Fibroblast of skin of abdomen (primary cell): ENCODE measurements at places on chromosomes 2 and 18.

- peak; percentile 27 for DNase-seq
Observed at GRCh38 chr18:9348079-9348671, 13.6 kb downstream of the TWSG1 start.

DNA sequence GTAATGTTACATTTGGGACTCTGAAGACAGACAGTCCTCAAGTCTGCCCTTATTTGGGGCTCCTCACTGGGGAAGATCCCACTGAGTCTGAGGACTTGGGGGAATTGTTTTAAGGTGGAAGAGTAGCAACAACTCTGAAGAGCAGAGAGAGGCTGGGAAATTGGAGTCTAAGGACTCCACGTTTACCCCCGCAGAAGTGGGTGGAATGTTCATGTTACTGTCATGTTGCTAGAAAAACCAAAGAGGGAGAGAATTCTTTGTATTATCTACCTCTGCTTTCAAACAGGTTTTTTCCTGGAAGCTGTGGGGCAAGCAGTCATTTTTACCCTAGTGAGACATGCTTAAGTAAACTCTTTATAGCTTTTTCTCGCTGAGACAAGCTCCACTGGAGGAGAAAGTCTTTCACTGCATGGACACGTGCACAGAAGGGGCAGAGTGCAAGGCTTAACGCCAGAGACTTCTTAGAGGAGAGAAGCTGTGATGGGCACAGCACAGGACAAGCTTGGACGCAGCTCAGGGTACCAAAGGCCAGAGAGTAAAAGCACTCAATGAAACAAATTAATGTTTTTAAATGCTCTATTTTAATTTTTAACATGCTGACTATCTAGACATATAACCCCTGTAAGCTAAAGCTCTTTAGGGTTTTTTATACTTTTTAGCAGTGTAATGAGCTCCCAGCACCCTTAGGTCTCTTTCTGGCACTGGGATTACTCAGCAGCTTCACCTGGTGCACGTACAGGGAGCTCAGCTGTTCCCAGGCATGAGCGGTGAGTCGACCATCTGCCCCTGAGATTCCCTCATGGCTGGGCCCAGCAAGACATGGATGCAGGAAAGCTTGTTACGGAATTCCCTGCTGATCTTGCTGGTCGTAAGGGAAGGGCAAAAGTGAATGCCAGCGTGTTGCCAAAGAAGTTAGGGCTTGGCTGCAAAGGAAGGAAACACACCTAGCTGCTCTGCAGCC is 54.5 kb upstream of the BIN1 start:
- DNase-seq, result no peak

DNA sequence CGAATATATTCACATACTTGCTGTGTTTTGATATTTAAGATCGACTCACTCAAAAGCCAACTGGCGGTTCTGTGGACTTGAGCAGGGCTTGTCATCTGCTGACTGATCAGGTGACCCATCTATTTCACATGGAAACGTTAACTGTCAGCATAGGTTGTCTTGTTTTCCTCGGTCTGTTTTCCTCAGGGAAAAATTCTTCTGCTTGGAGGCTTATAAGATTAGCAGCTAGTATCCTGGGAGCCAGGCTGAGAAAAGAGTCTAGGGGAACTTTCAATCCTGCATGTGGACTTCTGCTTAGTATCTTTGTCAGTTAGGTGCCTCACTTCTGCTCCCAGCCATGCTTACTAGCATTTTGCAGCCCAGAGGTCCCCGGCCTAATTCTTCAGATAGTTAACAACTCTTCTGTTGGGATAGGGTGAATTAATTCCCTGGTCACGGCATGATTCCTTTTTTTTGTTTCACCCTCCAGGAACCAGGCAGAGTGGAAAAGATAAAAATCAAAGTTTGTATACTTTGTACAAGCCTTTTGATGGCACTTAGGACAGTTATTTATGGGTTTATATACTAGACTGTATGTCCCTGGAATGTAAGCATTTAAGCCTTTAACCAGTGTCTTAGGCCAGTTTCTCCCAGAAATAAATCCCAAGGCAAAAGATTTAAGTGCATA is 226.0 kb downstream of the GULP1 start:
- peak; percentile 16 for DNase-seq

DNA sequence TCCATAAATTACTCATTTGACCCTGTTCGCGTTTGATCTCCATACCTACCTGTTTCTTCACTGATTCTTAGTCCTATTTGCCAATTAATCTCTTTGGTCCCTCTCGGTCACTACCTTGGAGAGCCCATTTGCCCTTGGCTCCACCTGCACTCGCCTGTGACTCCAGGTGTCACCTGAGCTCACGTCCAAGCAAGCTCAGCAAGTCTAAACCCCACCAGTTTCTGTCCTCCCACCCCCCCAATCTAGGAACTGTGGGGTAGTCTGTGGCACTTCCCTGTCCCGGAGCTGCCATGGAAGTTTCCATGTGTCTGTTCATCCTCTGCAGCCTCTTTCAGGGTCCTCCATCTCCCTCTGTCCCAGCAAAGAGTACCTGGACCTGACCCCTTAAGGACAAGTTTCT is 68.1 kb upstream of the BCL2L11 start:
- no peak for DNase-seq

GRCh38 chr2:85718885-85719492 is 24.8 kb downstream of the GNLY start:
- DNase-seq, result no peak

DNA sequence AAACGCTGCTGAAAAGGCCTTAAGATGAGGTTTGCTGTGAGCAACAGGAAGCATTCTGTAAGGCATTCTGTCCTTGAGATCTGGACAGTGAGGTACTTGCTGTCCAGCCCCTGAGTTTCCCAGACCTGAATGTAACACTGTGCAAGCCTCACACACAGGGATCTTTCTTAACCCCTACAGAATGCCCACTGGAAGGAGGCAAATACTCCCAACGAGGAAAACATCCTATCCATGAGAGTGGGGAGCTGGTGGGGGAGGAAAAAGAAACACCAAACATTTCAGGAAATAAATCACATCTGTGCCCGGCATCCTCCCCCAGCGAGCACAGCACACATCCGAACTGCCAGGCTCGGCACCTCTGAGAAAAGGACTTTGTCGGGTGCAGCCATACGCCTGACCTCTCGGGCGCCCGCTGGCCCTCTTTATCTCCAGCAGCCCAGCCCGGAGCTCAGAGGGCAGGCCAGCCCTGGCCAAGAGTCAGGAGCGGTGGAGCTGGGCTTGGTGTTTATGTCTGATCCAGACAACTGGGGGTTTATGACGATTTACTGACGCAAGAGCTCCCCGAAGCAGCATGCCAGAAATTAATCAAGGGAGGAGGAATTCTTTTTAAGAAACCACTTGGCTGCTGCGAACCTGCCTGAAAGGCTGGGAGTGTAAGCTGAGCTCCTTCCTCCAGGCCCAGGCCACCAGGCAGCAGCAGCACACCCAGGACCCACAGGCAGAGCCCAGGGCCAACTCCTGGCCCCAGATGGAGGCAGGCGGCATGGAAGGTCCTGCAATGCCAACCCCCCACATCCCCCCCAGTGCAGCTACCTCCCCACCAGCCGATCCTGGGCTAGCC is 72.2 kb downstream of the HDAC4 start:
- peak; percentile 91 for DNase-seq

- no peak for DNase-seq
Observed at GRCh38 chr18:79915161-79916127, 36.0 kb downstream of the SLC66A2 start.

DNA sequence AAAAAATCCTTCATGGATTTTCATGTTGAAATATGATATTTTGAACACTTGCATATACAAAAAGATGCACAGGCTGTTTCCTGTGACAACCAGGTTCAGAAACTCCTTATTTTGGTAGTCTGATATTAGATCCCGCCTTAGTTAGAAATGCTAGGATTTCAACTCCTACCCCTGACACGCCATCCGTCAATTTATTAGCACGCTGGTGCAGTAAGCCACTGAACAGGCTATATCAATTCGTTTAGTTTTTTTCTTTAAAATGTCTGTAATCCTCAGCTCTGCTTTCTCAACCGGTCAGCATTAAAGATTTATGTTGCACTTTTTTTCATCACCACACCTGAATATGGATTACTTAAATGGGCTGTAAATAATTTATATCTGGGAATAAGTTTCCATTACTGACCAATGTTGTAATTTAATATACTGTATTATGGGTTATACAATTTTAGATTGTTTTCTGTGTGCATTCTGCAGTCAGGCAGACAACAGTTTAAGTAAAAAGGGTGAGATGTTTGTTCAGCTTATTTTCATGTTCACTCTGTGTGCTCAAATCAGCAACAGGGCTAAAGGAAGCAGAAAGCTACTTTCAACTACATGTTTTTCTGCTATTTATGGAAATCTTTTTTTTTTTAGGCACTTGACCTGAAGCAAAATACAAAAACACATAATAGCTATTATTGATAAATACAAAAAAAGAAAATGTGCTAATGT is 227.7 kb downstream of the ARHGAP15 start:
- no peak for DNase-seq

- no peak for DNase-seq
Observed at GRCh38 chr18:33802955-33803354, 224.9 kb downstream of the ASXL3 start.

DNA sequence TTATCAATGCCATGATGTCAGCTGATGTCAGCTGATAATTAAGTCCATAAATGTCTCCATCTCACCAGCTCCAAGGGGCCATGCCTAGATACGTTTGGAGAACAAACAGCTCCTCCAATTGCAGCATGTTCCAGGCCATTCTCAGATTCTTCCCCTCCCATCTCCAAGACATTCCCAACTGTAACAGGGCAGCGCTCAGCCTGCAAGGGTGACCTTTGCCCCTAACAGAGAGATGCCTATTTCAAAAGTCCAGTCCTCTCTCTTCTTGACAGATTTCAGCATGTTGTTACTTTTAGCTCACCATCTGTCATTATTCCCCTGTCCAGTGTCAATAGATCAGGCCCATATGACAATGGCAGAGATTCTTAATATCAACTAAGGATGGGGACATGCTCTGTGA is 9.9 kb downstream of the PSD4 start:
- no peak for DNase-seq

- DNase-seq, result no peak
Observed at GRCh38 chr2:187679454-187679853, 125.2 kb upstream of the TFPI start.

GRCh38 chr2:204261846-204262245 is 283.4 kb upstream of the PARD3B start:
- no peak for DNase-seq

- no peak for DNase-seq
Observed at GRCh38 chr2:99780276-99780675, 290.5 kb upstream of the REV1 start.

- no peak for DNase-seq
Observed at GRCh38 chr2:237624565-237624964, 2.8 kb upstream of the LRRFIP1 start.
